Sigmoid colon (tissue), 7 donors: ENCODE measurements at places on chromosomes 3 and 15. TPM values are rescaled to one million over a fixed set of nuclear protein-coding genes. Genes with fewer than 3 reads are reported as not detected.

DNA sequence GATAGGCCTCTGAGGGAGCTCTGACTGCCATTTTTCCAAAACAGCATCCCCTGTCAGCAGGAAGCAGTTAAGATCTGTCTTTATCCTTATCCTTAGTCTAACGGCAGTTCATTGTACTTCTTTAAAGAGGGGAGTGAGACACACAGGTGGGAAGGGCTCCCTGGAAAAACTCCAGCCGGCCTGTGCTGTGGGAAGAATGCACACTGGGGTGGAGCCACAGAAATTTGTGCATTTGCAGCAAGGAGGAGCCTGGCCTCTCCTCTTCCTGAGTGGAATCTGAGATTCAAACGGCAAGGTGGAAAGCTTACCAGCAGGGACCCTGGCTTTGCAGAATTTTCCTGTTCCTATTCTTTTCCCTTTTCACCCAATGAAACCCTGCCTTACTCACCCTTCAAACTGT is 1209.4 kb downstream of the ROBO2 start:
- DNase-seq = no peak

- no peak for DNase-seq
Observed at GRCh38 chr3:7657214-7658112, 796.5 kb downstream of the GRM7 start.

DNA sequence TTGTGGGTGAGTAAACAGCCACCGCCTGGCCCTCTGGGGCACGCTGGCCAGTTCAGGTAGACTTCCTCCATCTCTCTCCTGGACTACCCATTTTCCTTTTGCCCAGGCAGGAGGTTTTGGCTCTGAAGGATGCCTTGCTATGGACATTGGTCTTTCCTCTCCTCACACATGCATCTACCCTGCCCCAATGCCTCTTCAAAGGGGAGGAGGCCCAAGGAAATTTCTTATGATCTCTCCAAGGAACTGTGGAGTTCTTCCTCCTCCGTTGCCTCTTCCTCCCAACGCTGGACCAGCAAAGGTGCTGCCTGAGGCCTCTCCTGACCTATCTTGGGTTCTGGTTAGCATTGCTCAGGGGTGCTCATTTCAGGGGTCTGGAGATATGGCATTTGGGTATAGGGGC is 33.5 kb downstream of the POMGNT2 start:
- DNase-seq = no peak

GRCh38 chr3:155743606-155744005 is 1.3 kb downstream of the PLCH1 start:
- DNase-seq = no peak

DNA sequence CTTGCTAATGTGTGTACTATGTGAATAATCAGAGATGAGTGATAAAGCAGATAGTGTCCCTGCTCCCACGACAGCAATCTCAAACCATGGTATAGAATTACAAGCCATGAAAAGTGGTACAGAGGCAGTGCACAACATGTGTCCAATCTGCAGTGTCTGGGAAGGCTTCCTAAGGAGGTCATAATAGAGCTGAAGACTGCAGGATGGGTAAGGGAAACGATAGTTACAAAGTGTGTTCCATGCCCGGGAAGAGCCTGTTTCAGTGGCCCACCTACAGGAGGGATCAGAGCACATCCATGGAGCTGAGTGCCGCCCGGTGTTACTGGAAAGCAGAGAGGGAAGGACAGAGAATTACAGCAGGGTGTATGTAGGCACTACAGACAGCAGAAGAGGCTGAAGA is 48.9 kb downstream of the PAK2 start:
- DNase-seq = no peak

DNA sequence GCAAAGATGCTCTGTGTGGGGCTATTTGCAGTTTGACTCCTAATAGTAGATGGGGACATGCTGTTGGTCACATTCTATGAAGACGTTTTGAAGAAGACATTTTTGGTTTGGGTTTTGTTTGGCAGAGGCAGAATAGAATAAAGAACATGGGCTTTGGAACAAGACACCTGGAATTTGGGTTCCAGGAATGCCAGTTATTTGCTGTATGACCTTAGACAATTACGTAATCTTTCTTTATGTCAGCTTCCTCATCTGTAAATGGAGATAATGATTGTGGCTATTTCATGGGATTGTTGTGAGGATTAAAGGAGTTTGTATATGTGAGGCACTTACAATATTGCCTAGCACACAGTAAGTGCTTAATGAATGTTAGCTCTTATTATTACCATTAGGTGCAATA is 91.6 kb downstream of the MESD start:
- DNase-seq = no peak

Gene SLC9C1
- not detected for polyA plus RNA-seq

- DNase-seq = no peak
Observed at GRCh38 chr3:183533412-183534132, 21.9 kb downstream of the KLHL6 start.

Gene SLC12A6
- 1.4 TPM for polyA plus RNA-seq

- peak; percentile 87 for DNase-seq
Observed at GRCh38 chr3:194134231-194134756, 1.7 kb upstream of the HES1 start.

Gene MNS1
- 1.2 TPM for polyA plus RNA-seq

Gene GPR160
- polyA plus RNA-seq = 93.7 TPM

Gene RASA2
- polyA plus RNA-seq = 3.6 TPM

DNA sequence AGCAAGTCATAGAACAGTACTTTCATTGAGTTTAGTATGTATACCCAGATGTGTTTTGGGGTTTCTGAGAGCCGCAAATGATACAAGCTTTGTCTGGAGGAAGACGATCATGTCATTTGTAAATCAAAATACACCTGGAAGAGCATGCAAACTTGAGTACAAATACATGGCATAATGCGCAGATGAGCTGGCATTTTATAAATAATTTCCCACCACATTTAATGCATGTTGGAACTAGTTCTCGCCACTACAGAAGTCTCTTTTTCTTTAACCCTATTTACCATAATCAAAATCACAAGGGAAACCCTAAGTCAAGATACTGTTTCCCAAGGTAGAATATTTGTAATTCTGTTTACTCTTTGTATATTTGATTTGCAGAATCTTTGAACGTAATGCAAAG is 318.6 kb downstream of the EPHA3 start:
- DNase-seq = no peak

Gene LINGO1
- 0.23 TPM for polyA plus RNA-seq

Gene OSTN
- polyA plus RNA-seq = not detected

Gene ZIC1
- not detected for polyA plus RNA-seq

DNA sequence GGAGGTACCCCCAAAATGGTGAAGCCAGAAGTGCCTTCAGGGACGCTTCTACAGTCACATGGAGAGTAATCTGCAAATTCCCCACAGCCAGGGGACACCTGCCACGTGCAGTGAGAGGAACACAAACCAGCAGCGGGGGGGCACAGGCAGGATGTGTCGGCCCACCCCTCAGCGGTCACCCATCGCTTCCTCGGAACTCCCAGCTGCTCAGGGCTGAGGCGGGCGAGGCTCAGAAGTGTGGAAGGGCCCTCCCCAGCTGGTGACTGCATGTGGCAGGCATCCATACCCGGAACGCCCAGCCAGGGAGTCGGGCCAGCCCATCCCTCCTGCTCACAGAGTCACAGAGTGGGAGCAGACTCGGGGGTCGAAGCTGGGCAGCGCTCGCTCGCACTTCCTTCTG is 63.7 kb downstream of the SLC12A8 start:
- DNase-seq = peak; percentile 68

GRCh38 chr3:169227911-169228310 is 435.6 kb downstream of the MECOM start:
- DNase-seq = no peak

DNA sequence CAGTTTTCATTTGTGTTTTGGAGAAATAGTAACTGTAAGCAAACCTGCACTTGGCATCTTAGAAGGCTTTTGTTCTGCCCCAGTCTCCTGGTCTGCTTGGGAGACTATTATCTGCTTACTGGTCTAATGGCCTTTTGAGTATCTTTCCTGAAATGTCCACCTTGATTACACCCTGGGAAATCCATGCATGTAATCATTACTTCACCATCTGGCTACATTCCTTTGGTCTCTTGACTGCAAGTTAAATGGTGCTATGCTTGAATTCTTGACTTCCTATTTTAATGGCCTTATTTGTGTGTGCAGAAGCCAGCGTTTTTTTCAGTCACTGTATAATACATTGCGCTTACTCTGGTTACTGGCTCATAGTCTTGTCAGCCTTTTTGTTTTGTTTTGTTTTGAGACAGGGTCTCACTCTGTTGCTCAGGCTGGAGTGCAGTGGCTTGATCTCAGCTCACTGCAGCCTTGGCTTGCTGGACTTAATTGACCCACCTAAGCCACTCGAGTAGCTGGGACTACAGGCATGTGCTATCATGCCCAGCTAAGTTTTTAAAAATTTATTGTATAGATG is 30.0 kb downstream of the CHD2 start:
- no peak for DNase-seq

- no peak for DNase-seq
Observed at GRCh38 chr15:53869044-53869805, 109.0 kb upstream of the UNC13C start.

Gene GNAI2
- 125 TPM for polyA plus RNA-seq

- no peak for DNase-seq
Observed at GRCh38 chr3:100912571-100912970, 80.7 kb downstream of the ABI3BP start.

DNA sequence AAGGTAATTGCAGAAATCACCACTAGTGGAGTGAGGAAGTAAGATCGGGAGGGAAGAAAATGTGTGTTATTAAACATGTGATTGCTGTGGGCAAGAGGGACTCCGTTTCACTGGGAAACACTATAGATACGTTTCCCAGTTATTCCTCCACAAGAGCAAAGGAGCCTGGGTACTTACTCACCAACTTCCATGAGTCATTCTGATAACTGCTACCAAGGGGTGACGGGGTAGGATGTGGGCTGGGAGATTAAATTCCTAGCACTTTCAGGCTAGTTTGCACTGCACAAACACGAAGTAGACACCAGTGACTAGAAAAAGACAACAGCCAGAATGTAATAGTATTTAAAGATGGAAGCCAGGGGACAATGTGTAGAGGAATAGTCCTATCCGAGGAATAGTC is 812.9 kb upstream of the CFAP20DC start:
- DNase-seq = no peak

Gene PLSCR2
- polyA plus RNA-seq = not detected

Gene GOLGA6A
- polyA plus RNA-seq = not detected

- no peak for DNase-seq
Observed at GRCh38 chr15:55247311-55247710, 42.3 kb downstream of the RAB27A start.

DNA sequence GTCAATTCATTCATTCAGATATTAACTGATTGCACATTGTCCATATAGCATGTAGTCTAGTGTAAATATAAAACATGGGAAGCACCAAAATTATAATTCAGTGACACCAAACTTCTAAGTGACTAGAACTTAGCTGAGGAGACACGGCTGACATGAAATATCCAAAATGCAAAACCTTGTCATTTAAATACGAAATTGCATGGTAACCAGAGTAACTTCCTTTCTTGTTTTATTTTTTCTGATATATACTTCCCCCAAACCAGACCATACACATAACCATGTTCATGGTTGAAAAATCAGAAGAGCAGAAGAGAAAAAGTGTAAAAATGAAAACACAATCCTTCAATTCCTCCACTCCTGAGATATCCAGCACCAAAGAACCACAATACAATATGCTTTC is 38.0 kb downstream of the CBLB start:
- DNase-seq = no peak

- DNase-seq = no peak
Observed at GRCh38 chr15:49145651-49146609, 9.5 kb downstream of the COPS2 start.

- DNase-seq = no peak
Observed at GRCh38 chr15:68987676-68988075, 26.8 kb upstream of the NOX5 start.

Gene ABTB1
- 18.0 TPM for polyA plus RNA-seq

- no peak for DNase-seq
Observed at GRCh38 chr3:32951410-32951811, at the start of gene CCR4. CCR4 (plus strand) TSS chr3:32951644; CDS start chr3:32953423, 1,779 bp downstream.

GRCh38 chr3:48130321-48130904 is 57.8 kb downstream of the CDC25A start:
- peak; percentile 85 for DNase-seq

DNA sequence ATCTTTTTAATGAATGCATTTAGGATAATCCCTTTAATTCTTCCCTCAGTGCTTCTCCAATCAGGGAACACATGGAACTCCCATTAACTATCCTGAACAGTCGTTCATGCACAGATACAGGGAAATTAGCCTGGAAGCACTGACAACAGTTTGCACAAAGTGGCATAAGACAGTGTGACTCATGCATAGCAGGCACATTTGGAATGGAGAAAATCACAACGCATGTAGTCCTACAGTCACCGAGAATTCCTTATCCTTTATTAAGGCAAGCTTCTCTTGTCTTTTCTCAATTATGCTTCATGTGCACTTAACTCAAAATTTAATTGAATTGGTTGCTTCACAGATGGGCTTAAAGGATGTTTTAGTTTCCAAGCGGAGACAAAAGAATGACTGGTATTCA is 155.0 kb upstream of the CRBN start:
- DNase-seq = no peak

Gene MB21D2
- polyA plus RNA-seq = 3.0 TPM

Gene GOLGA6D
- not detected for polyA plus RNA-seq

- DNase-seq = peak; percentile 80
Observed at GRCh38 chr15:99014803-99015697, 7.5 kb upstream of the PGPEP1L start.

DNA sequence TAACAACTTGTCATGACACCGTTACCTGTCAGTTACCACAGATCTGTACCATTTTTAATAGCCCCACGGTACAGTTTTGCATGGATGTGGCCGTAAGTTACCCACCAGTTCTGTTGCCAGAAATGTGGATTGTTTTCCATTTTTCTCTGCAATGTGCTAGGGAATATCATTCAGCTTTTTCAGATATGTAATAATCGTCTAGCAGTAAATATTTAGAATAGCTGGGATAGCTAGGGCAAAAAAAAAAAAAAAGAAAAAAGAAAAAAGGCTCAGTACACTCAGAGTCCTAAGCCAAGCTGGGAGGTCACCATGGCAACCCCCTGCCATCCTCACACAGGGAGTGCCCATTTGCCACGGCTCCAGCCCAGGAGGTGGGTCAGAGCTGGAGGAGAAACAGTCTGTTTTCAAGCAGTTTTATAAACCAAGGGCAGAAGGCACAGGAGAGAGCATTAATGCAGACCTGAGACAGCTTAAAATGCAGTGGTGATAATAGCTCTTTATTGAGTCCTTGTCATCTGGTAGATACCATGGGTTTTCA is 25.2 kb downstream of the PAQR5 start:
- DNase-seq = no peak

DNA sequence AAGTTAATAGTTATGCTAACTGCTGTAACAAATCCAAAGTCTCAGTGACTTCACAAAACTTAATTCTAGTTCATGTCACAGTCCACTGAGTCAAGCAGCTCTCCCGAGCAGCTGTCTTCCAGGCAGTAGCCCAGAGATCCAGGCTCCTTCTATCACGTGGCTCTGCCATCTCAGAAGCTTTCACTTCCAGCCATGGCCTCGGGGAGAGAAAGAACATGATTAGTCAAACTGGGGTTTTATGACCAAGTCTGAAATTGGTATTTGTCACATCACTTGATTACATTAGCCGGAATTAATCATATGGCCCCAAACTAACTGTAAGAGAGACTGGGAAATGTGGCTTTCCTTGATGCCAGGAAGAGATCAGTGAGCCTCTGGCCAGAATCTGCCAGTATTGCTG is 70.2 kb upstream of the DGKG start:
- DNase-seq = no peak
